NCI-H1092 (cell line): ENCODE measurements at places on chromosomes 4 and X.

DNA sequence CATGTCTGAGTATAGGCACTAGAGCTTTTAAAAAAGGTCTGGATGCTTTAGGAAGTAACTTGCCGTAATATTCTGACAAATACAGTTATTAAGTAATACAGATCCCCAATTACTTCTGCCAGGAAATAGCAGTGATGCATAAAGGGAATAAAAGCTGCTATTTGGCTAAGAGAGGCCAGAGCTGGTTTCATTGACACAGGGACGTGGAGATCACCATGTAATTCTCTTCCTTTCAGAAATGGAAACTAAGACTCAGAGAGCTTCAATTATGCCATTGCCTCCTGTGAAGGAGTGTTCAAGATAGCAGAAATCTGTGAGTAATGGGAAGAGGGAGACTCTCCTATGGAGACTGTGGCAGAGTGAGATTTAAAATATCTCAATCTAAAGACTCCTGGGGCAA lies 238.1 kb downstream of the SLITRK2 start:
- no peak for DNase-seq

- no peak for DNase-seq
These were observed 509.0 kb downstream of the PCDH19 start for GRCh38 chrX:99901091-99901490.

DNA sequence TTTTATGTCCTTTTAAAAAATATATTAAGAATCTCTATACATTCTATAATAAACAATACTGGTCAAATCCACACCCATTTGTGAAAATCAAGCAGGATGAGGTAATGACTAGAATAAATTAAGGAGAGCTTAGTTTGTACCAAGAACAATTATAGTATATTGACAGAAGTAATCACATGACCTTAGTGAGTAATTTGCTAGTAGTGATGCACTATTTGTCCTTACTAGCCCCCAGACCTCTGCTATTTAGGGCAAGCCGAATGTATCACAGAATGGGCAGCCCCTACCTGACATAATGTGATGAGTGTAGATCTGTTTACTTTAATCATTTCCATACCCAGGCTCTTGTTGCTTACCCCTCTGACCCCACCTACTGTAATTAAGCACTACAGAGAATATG lies 15.8 kb downstream of the ATP1B4 start:
- DNase-seq: no peak

DNA sequence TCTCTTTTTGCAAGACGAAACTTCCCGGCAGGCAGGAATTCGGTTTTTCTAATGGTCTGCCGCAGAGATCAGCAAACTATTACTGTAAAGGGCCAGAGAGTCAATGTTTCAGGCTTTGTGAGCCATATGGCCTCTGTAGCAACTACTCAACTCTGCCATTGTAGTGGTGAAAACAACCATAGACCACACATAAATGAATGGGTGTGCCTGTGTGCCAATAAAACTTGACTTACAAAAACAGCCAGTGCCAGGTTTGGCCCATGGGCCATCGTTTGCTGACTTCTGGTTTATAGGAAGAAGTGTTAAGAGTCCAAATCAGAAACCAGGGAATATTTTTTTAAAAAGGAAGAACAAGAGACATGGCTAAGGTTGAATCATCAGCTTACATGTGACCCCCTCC lies 163.0 kb downstream of the SH3KBP1 start:
- no peak for DNase-seq

GRCh38 chr4:79396794-79397193 lies 11.2 kb downstream of the GK2 start:
- no peak for DNase-seq

- DNase-seq: no peak
These were observed 7.1 kb downstream of the KLF3 start for GRCh38 chr4:38670939-38671591.

- DNase-seq: no peak
These were observed 49.9 kb downstream of the FIP1L1 start for GRCh38 chr4:53427366-53427765.

DNA sequence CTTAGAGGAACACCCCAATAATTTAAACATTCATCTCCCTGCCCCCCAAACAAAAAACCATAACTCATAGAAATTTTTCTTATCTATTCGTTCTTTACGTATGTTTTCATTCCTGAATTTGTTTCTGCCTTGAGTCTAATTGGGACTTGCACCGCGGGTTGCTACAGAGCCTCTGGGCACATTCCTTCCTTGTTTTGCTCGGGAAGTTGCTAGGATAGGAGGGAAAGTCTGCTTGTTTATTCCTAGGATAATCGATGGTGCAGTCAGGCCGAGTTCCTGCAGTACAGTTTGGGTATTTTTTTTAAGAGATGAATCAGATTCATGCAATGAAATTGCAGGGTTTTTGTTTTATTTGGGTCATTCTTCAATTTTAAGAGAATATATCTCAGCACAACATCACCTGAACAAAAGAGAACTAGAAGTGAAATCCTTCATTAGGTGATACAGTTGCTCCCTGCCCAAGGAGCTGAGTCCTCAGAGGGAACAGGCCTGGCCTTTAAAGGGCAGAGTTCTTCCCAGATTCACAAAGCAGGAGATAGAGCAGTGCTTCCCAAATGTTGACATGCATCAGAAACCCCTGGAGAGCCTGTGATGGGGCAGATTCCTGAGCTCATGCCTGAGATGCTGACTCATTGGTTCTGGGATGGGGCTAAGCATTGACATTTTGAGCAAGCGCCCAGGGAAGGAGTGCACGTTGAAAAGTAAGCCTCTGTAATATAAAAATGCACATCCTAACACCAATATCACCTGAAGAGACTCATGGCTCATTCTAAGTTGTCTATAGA lies 114.9 kb upstream of the FAM9B start:
- no peak for DNase-seq

- DNase-seq: no peak
These were observed 48.9 kb downstream of the C4orf50 start for GRCh38 chr4:5969336-5969735.

GRCh38 chr4:11002961-11003360 lies 318.4 kb upstream of the CLNK start:
- no peak for DNase-seq

DNA sequence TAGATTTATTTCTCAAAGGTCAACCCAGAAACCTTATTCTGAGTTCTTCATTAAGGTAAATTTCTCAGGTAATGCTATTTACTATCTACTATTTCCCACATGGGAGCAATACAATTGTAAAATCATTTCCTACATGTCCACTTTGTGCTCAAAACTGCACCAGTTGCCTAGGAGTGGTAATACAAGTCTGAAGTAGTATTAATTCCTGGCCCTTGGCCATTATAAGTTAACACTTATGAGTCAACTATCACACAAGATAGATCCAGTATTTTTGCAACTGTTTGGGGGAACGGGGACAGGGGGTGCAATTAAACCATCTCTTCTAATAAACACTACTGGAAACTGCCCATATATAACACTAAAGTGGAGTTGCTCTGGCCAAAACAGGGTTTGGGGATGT lies 48.9 kb downstream of the ACSL4 start:
- DNase-seq: no peak

- DNase-seq: no peak
These were observed 466.3 kb upstream of the FAM241A start for GRCh38 chr4:111678908-111679307.

GRCh38 chrX:97416461-97416860 lies 532.8 kb downstream of the RPA4 start:
- DNase-seq: no peak

DNA sequence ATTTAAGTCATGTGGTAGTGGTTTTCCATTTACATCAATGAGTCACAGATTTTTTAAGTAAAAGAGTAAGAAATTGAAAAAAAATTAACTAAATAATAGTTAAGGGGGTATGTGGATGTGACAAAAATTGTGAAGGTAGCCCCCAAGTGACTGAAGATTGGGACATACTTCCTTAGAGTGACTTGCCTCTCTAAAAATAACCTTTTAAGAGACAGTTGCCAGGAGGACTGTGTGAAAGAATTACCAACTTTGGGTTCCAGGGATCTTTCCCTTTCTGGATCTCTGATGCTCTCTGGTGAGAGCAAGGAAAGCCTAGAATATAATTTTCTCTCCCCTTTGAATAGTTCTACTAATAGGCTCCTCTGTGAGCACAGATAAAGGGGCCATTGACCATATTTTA lies 42.7 kb downstream of the NHSL2 start:
- no peak for DNase-seq

- DNase-seq: no peak
These were observed 210.0 kb upstream of the STK26 start for GRCh38 chrX:131812847-131813825.

GRCh38 chr4:88830598-88830997 lies 133.0 kb upstream of the NAP1L5 start:
- DNase-seq: no peak

DNA sequence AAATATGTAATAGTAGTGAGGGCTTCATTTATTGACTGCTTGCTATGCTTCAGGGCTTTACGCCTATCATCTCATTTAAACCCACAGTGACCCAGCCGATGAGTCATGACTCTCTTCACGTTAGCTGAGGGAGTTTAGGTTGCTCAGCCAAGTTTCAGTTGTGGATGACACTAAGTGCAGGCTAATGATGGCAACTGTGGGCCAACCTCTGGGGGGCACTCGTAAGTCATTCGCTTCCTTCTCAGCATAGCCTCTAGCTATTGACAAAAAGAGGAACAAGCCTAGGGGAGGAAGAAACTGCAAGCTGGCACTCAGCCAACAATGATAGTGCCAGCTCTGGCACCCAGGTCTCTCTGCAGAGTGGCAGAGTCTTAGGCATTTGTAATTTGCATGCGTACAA lies 325.0 kb downstream of the ARHGAP10 start:
- no peak for DNase-seq

DNA sequence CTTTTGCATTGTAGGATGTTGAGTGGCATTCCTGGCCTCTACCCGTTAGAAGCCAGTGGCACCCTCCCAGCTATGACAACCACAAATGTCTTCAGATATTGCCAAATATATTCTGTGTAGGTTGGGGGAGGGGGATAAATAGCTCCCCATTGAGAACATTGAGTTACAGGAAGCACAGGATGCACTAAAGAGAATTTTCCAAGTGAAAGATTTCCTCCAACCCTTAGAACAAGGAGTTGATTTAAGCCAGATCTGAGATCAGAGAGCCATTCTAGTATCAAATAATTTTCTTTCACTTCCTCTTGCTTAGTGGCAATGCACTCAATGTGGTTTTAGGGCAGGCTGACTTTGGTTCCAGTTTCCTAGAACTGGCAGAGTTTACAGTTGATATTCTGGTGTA lies 436.6 kb downstream of the C4orf33 start:
- no peak for DNase-seq

- no peak for DNase-seq
These were observed 245.8 kb downstream of the ARHGAP24 start for GRCh38 chr4:85720735-85721134.
